ENCODE measurements at places on chromosomes 6 and 20.

GRCh38 chr20:63345328-63346100 is 15.6 kb downstream of the CHRNA4 start:
- DNase-seq, result no peak

- no peak for DNase-seq
Measured at GRCh38 chr6:133286765-133287164, 45.6 kb downstream of the EYA4 start.

GRCh38 chr20:9523636-9524035 is 9.2 kb downstream of the LAMP5 start:
- no peak for DNase-seq

GRCh38 chr20:3798908-3799248 is 2.8 kb downstream of the CDC25B start:
- DNase-seq, result no peak

DNA sequence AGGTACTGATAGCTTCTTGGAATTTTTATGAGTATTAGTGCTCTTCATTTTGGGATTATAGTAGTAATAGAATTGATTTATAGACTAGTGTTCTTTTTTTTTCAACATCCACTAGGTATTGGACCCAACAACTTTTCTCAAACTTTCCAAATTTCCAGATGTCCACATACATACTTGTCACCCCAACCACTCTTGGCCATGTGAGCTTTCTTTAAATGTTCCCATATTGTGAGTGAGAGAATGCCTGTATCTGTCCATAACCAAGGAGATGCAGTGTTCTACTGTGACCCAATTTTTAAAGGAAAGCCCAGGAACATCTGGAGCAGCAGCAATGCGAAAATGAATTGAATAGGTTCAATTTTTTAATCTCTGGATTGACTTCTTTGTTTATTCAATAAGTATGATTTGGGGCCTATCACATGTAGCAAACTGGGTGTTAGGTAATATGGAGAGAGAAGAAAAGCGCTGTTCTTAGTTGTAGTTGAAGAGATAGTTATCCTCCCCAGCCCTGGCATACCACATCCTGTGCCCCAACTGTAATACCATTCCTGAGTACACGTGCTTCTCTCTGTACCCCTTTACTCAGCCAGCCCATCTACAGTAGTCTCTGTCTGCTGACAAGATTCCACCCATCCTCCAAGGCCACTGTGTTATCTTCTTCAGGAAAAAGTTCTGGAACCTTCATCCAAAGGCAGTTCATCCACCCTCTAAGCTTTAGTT is 116.8 kb upstream of the SUPT3H start:
- peak; percentile 91 for DNase-seq

DNA sequence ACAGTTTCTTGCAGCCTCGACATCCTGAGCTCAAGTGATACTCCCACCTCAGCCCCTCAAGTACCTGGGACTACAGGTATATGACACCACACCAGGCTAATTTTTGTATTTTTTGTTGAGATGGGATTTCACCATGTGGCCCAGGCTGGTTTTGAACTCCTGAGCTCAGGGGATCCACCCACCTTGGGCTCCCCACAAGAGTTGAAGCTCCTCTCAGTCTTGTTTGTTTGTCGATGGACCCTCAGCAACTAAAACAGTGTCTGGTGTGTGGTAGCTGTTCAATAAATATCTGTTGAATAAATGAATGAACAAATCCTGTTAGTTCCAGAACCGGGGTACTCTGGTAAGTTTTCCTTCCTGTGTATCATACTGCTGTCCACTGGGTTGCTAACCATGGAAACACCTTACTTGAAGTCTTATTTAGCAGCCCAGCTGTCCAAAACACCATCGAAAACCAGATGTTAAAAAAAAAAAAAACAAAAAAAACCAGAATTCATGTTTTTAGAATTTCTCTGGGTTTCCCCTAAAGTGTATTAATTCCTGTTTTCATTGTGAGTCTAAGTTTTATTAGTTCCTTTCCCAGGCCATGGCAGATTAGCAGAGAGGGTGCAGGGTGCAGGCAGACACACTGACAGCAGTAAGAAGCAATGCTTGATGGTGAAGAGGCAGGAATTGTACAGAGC is 7.8 kb upstream of the EZR start:
- no peak for DNase-seq

DNA sequence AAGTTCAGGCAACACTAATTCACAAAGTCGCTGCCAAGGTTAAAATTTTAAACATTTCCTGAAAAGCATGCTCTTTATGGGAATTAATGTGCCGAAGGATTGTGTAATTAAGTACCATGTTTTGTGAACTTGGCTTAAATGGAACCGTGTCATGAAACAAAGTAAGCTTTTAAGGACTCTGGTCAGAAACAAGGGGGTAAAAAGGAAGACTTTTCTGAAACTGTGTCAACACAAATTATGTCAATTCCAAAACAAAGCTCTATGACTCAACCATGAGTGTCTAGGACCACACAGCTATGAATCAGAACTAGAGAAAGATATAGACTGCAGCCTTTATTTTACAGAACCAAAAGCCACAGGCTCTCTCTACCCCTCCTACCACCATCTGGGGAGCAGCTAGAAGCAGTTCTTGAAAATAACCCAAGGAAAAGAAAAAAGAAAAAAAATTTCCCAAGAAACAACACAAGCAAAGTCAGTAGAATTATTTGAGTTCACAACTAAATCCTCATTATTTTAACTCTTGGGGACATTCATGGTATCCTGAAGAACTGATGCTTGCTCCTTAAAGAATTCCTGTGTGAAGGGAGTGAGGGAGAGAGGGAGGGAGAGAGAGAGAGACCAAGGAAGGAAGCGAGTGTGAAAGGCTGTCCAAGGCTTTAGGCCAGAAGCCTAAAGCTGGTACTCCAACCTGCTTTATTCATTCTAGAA is 81.9 kb downstream of the ZMYND8 start:
- DNase-seq, result no peak

DNA sequence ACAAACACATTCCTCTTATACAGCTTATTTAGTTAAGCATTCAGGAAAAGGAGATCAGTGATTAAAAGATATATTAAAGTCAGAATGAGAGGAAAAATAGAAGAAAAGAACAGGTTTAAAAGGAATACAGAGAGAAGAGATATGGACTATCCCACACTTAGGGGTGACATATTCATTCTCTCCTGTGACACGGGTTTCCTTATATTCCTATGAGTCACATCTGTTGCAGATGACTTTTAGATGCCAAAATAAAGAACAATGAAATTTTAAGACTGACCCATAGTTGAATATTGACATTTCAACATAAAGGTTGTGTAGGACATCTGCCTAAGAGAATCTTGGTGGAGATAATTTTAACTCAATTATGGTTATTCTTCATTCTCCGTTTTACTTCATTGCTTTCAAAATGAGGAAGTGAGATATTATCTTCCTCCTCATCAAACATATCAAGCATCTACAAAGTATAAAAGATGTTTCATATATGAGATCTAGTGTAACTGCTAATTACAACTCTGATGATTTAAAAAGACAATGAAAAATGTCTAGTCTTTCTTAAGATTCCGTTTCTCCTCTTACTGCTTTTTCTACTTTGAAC is 1336.7 kb upstream of the CITED2 start:
- no peak for DNase-seq

DNA sequence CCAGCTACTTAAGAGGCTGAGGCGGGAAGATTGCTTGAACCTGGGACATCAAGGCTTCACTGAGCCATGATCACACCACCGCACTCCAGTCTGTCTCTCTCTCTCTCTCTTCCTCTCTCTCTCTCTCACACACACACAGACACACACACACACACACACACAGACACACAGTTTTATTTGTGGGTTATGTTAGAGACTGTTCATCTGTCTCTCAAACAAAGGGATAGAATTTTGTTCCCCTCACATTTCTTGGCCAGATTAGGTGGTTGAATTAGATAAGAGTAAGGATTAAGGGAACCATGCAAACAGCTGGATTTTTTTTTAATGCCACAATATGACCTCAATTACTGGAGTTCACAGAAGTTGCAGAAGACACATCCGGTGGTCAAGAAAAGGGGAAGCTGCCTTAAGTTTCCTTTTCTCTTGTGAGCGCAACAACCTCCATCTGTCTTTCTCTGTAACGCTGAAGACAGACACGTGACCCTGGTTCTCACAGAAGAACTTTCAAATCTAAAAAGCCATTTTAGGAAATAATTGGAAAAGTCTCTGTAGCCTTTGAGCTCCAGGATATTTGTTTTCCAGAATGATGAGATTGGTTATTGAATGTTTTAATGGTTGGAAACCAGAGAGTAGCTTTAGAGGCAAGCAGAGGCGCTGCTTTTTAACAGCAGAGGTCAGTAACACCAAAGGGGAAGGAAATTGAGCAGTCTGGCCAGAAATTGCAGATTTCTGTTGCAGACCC is 32.9 kb upstream of the LGSN start:
- DNase-seq, result peak; percentile 91

- no peak for DNase-seq
Measured at GRCh38 chr6:56714982-56715456, 72.3 kb upstream of the DST start.

- DNase-seq, result no peak
Measured at GRCh38 chr6:123316733-123317323, 319.9 kb downstream of the TRDN start.

All from GF-D8 (cell line).